ENCODE measurements at places on chromosomes 11 and 22.

DNA sequence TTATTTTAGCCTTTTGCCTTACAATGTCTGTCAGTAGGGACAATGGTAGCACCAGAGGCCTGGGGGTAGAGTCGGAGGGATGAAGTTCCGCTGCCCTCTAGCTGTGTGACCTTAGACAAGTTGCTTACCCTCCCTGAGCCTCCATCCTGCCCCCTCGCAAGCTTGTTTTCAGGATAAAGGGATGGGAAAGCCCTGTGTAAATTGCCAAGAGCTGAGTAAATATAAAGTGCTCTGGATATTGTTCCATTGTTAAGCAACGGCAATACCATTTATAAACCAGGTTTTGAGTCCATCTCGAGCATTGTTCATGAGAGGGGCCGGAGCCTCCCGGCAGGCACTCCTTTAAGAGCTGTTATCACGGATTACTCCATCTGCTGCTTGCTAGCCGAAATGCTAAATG, 72.9 kb downstream of the ZBTB16 start:
- DNase-seq = no peak
- H3K4me3 ChIP-seq = no peak overlapping the region
- H3K4me1 ChIP-seq = peaks cover 27% of the 10 kb centered on the region
- no peaks in the 10 kb centered on the region for H3K27me3 ChIP-seq

- no peak overlapping the region for H3K4me3 ChIP-seq
- H3K36me3 ChIP-seq = no peaks in the 10 kb centered on the region
- H3K27me3 ChIP-seq = no peaks in the 10 kb centered on the region
- no peak overlapping the region for H3K27ac ChIP-seq
- DNase-seq = no peak
Observed at GRCh38 chr11:29826878-29827277, 190.0 kb downstream of the KCNA4 start.

GRCh38 chr11:16809886-16810668, 71.6 kb downstream of the C11orf58 start:
- H3K4me1 ChIP-seq = peaks cover 19% of the 10 kb centered on the region
- no peaks in the 10 kb centered on the region for H3K27me3 ChIP-seq
- H3K27ac ChIP-seq = peak overlapping the region; percentile 56

DNA sequence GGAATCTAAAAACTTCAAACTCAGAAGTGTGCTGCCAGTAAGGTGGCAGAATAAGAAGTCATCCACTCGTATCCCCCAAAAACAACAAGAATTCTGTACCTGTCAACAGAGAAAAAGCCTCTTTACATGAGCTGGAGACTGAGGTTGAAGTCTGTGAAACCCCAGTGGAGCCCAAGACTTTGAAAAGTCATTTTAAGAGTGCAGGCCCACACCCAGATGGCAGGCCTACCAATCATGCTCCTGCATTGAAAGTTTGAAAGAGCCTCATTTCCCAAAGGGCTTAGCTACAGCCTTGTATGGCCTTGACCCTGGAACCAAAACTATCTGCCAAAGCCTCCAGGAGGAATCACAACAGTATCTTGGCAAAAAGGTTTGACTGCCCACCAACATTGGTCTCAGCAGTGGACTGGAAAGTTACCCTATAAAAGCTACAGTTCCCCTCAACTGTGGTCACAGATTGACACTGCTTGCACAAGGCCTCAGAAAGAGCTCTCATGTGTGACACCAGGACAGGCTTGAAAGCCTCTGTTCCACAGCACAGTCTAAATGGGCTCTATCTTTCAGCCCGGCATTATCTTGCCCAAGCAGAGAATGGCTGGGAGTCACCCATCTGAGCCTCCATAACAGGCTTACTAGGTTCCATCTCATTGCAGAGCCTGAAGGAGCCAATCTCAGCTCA, 47.7 kb downstream of the SLC22A9 start:
- no peak for DNase-seq
- peaks cover 12% of the 10 kb centered on the region for H3K4me1 ChIP-seq
- no peaks in the 10 kb centered on the region for H3K36me3 ChIP-seq
- no peak overlapping the region for H3K27ac ChIP-seq

DNA sequence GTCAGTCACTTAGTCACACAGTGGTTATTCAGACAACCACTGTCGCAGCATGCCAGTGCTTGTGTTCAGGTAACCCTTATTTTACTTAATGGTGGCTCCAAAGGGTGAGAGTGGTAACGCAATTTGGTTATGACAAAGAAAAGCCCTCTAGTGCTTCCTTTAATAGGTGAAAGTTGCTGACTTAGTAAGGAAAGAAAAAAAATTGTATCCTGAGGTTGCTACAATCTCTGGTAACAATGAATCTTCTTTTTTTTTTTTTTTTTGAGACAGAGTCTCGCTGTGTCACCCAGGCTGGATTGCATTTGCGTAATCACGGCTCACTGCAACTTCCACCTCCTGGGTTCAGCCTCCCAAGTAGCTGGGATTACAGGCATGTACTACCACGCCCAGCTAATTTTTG, 64.5 kb downstream of the C11orf91 start:
- H3K27ac ChIP-seq = no peak overlapping the region
- no peaks in the 10 kb centered on the region for H3K4me1 ChIP-seq
- no peak for DNase-seq
- peaks cover 50% of the 10 kb centered on the region for H3K27me3 ChIP-seq

DNA sequence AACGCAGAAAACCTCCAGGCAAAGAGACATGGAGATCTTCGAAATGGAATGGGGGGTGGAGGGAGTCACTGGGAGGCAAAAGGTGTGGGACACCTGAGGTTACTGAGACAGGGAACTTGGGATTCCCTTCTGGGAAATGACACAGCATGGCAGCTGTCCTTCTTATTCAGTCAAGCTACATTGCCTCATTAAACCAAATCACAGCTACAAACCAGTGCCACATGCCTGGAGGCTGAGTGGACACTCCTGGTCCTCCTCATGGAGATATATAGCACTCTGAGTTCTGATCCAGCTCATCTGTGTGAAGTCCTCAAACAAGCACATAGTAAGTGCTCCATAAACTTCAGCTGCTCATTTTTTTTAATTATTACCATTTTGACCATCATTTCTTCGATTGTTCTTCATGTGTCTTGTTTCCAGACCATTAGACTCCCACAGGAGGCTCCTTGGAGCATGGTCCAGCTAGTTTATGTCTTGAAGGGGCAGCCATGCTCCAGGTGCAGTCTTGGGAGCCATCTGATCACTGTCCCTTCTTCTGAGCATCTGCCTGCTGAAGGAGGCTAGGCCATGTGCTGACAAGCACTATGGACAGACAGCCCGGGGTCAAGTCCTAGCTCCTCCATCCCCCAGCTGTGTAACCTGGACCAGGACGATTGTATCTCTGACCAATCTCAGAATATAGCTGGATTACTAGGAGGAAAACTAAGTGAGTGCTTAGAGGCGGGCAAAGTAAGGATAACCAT, 9.7 kb upstream of the FXYD2 start:
- DNase-seq = no peak
- no peaks in the 10 kb centered on the region for H3K36me3 ChIP-seq
- H3K4me3 ChIP-seq = no peak overlapping the region
- peak overlapping the region; percentile 37 for H3K27ac ChIP-seq
- H3K27me3 ChIP-seq = peaks cover 33% of the 10 kb centered on the region

DNA sequence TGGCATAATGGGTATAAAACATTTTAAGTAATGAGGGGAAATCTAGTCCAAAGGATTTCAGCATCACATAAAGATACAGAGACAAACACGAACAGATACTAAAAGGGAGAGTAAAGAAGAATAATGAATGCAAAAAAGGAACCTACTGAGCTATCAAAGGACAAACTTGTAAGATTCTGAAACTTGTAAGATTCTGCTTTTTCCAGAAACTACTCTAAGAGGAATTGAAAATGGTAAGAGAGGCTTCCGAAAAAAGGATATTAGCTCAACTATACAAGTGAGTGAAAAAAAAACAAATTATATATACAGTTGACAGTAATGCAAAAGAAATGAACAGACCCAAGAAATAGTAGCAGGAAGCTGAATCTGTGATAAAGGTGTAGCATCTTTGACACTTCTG, 37.7 kb downstream of the POLD3 start:
- H3K27ac ChIP-seq = no peak overlapping the region
- H3K4me1 ChIP-seq = peaks cover 3% of the 10 kb centered on the region
- H3K27me3 ChIP-seq = no peaks in the 10 kb centered on the region
- no peak for DNase-seq

GRCh38 chr11:78424334-78425270, 7.0 kb upstream of the GAB2 start:
- peaks cover 7% of the 10 kb centered on the region for H3K27me3 ChIP-seq
- no peak for DNase-seq
- H3K4me1 ChIP-seq = peaks cover 10% of the 10 kb centered on the region

DNA sequence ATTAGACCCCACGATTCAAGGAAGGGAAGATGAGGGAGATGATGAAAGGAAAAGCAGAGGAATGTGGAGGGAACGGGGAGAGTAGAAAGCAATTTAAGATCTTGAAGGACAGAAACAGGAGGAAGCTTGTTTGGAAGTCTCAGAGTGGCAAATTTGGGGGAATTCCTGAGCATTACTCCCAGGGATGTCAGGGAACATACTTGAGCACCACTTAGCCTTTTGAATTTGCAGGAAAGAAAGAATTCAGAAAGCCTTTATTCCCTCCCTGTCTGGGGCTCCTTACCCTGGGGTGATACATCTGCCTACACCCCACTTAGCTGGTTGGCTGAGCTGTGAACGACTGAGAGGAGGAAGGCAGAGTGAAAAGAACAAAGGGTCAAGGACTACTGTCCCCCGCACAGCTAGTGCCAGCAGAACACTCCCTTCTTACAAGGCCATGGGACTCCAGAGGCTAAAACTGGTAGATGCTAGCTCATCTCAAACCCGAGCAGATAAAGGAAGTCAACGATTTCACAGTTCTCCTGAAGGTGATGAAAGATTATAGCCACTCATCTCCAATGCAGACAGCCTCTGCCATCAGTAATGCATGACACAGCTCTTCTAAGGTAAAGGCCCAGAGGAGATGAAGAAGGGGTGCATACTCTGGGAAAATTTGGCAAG, 84.0 kb upstream of the AKIP1 start:
- no peaks in the 10 kb centered on the region for H3K36me3 ChIP-seq
- no peak for DNase-seq

- H3K36me3 ChIP-seq = peaks cover 2% of the 10 kb centered on the region
- no peaks in the 10 kb centered on the region for H3K27me3 ChIP-seq
- H3K4me1 ChIP-seq = peaks cover 5% of the 10 kb centered on the region
- no peak overlapping the region for H3K4me3 ChIP-seq
Observed at GRCh38 chr11:122646549-122647340, 8.8 kb upstream of the UBASH3B start.

DNA sequence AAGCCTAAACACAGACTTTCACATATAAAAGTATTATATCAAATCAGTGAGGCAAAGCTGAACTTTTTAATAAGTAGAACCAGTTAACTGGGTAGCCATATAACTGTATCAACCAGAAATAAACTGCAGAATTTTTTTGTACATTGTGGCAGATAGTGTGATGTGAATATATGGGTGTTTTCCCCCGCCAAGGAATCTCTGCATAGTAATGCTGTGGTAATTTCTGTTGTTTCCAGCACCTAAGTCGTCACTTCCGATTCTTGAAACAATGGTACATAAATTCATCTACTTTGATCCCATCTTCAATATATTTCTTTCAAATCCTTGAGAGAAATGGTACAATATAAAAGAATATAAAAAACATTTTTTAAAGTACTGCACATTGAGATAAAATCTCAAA, 39.6 kb downstream of the NARS2 start:
- no peak overlapping the region for H3K27ac ChIP-seq
- no peak overlapping the region for H3K4me3 ChIP-seq
- H3K4me1 ChIP-seq = peaks cover 11% of the 10 kb centered on the region
- no peak for DNase-seq
- no peaks in the 10 kb centered on the region for H3K27me3 ChIP-seq

GRCh38 chr22:46590334-46590733, 29.9 kb upstream of the GRAMD4 start:
- no peaks in the 10 kb centered on the region for H3K27me3 ChIP-seq
- no peaks in the 10 kb centered on the region for H3K36me3 ChIP-seq
- no peak overlapping the region for H3K4me3 ChIP-seq
- no peak overlapping the region for H3K27ac ChIP-seq

DNA sequence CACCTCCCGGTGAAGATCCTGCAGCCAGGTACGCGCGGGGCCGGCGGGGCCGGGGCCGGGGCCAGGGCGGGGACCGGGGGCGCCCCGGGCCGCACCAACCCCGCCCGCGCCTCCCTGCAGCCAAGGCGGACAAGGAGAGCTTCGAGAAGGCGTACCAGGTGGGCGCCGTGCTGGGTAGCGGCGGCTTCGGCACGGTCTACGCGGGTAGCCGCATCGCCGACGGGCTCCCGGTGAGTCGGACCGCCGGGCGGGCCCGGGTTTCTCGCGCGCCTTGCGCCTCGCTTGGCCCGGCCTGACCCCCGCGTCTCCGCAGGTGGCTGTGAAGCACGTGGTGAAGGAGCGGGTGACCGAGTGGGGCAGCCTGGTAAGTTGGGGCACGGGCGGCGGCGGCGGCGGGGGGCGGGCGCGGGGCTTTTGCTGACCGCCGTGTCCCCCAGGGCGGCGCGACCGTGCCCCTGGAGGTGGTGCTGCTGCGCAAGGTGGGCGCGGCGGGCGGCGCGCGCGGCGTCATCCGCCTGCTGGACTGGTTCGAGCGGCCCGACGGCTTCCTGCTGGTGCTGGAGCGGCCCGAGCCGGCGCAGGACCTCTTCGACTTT, 531 bp downstream of the PIM3 start:
- peak overlapping the region; percentile 93 for H3K4me3 ChIP-seq
- peak overlapping the region; percentile 98 for H3K27ac ChIP-seq
- H3K27me3 ChIP-seq = no peaks in the 10 kb centered on the region

GRCh38 chr22:32319861-32320406, 37.7 kb upstream of the RFPL3 start:
- H3K27ac ChIP-seq = no peak overlapping the region
- DNase-seq = no peak
- peaks cover 30% of the 10 kb centered on the region for H3K27me3 ChIP-seq
- H3K4me1 ChIP-seq = peaks cover 3% of the 10 kb centered on the region
- no peak overlapping the region for H3K4me3 ChIP-seq

GRCh38 chr11:1699771-1700170, 2.8 kb downstream of the KRTAP5-6 start:
- peaks cover 2% of the 10 kb centered on the region for H3K36me3 ChIP-seq
- H3K27me3 ChIP-seq = peaks cover 57% of the 10 kb centered on the region
- H3K4me1 ChIP-seq = peaks cover 4% of the 10 kb centered on the region
- H3K4me3 ChIP-seq = no peak overlapping the region

Measured in T-helper 17 cell (primary cell).